ENCODE measurements at places on chromosomes 12 and 14.

DNA sequence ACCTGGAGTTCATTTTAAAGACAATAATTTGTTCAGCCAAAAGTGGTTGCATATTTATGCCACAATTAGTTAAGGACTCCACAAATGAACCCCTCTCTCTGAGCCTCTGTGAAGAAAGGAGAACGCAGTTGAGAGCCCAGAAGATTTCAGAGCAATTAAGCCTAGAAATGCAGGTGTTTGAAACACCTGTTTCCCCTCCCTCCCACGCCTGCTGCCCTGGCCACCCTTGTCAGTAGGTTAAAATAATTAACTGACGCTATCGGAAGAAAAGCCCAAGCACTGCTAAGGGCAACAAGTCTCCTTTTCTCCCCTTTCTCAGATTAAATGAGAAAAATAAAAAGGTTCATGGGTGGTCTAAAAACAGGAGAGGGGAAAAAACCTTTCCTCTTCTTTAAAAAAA is 99.2 kb downstream of the PPM1A start:
- DNase-seq = no peak

- DNase-seq = no peak
Observed at GRCh38 chr12:117202033-117202432, 11.8 kb upstream of the FBXO21 start.

- no peak for DNase-seq
Observed at GRCh38 chr12:104168596-104168995, 30.6 kb upstream of the NFYB start.

DNA sequence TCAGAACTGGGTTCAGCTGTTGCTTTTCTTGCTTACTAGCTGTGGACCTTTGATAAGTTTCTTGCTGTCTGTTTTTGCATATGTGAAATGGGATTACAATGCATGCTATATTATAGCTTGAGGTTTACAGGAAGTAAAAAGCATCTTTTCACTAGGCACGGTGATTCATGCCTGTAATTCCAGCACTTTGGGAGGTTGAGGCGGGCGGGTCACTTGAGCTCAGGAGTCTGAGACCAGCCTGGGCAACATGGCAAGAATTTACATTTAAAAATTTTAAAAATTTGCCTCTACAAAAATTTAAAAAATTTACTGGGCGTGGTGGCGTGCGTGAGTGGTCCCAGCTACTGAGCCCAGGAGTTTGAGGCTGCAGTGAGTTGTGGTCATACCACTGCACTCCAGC is 42.0 kb downstream of the CALM1 start:
- DNase-seq = no peak

GRCh38 chr12:1801303-1801975 is 18.9 kb upstream of the LRTM2 start:
- no peak for DNase-seq

GRCh38 chr12:50145439-50145838 is 21.7 kb downstream of the CERS5 start:
- DNase-seq = no peak

DNA sequence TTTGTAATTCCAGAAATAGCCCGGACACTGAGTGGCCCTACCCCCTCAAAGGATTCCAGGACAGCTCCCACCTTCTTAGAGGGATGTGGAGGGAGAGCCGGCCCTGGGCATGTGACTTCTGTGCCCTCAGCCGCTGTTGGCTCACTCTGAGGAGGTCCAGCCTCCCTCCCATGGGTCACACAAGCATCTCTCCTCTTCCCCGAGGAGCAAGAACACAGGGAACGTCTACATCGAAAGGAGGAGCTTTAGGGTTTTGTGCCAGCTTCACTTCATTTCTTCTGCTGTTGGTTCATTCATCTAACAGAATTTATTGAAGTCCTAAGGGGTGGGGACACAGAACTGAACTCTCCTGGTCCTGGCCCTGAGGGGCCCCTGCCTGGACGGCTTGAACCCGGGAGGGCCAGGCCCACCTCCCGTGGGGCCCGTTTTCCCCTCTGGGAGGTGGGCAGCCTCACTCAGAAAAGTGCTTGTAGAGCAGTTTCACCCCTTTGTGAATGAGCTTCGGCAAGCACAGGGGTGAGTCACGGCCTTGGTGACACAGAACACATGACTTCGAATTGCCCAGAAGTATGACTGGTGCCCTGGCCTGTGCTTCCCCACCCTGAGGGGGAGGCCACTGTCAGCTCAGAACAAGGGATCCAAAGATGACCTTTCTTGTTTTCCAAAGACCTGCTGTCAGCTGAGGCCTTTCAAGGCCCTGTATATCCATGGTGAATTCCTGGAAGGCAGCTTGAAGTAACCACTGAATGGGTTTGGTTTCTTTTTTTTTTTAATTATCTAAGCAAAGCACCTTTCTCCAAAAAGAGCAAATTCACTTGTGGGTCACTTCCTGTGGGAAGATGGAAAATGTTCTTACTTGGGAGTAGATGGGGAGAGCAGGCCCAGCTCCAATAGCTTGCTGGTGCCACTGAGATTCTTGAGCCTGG is 39.2 kb downstream of the NFKBIA start:
- no peak for DNase-seq

- no peak for DNase-seq
Observed at GRCh38 chr12:68100241-68100640, 59.3 kb downstream of the IFNG start.

- DNase-seq = no peak
Observed at GRCh38 chr12:42921741-42922504, 332.4 kb upstream of the PRICKLE1 start.

DNA sequence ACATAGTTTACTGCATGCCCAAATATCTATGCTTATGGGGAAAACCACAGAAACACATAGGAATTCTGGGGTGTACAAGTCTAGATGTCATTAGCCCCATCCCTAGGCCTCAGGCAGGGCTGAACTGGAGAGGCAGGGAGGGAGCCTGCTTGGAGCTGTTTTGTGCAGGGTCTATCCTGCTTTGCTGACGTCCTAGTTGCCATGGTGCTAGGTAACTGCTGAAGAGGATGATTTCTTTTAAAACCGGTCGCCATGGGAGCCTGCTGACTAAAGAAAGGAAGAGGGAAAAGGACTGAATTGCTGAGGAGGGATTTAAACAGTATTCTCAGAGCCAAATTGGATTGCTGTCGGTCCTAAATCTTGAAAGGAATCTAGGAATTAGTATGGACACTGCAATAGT is 10.7 kb downstream of the GPR19 start:
- DNase-seq = no peak

GRCh38 chr12:129928643-129929042 is 24.8 kb upstream of the TMEM132D start:
- DNase-seq = no peak

- no peak for DNase-seq
Observed at GRCh38 chr12:130803702-130804101, 35.3 kb downstream of the STX2 start.

DNA sequence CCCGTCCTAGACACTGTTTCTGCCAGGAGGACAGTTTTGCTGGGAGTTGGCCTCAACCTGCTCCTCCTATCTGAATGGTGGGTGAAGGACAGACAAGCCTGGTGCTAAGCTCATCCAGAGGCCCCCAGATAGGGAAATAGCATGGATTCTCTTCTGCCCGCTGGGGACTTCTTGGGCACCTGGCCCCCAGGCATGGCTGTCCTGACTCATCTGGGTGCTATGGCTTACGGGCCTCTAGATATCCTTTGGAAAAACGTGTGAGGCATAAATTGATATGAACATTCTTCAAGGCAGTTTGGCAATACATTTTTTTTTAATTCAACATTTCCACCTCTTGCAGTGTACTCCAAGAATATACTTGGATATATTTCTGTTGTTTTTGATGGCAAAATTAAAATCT is 8.6 kb downstream of the TECPR2 start:
- no peak for DNase-seq
